ENCODE measurements at places on chromosomes 3 and 15.
A peak's percentile ranks its signal among the peaks of the same experiment; 100 is the strongest.

DNA sequence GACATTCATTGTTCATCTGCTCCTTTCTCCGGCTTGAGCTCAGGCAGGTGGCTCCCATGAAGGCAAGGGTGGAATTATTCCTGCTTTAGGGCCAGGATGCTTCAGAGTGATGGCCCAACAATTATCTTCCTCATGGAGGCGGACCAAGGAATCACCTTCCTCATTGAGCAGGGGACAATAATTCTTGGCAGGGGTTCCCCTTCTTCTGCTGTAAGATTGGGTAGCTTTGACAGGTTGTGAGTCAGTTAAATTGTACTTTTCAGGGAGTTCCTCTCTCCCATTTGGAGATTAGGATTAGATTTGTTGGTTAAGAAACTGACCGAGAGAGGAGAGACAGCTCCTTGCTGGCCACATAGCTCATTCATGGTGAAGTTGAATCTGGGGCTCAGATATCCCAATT lies 31.4 kb upstream of the CD47 start:
- peaks cover 5% of the 10 kb centered on the region for H3K36me3 ChIP-seq
- no peak overlapping the region for H3K4me3 ChIP-seq
- no peak for DNase-seq

- peaks cover 30% of the 10 kb centered on the region for H3K36me3 ChIP-seq
- no peak overlapping the region for H3K4me3 ChIP-seq
- DNase-seq = peak; percentile 84
- H3K4me1 ChIP-seq = peaks cover 30% of the 10 kb centered on the region
- no peak overlapping the region for H3K27ac ChIP-seq
- peaks cover 57% of the 10 kb centered on the region for H3K27me3 ChIP-seq
Measured at GRCh38 chr15:70512772-70513362, 250.5 kb downstream of the UACA start.

DNA sequence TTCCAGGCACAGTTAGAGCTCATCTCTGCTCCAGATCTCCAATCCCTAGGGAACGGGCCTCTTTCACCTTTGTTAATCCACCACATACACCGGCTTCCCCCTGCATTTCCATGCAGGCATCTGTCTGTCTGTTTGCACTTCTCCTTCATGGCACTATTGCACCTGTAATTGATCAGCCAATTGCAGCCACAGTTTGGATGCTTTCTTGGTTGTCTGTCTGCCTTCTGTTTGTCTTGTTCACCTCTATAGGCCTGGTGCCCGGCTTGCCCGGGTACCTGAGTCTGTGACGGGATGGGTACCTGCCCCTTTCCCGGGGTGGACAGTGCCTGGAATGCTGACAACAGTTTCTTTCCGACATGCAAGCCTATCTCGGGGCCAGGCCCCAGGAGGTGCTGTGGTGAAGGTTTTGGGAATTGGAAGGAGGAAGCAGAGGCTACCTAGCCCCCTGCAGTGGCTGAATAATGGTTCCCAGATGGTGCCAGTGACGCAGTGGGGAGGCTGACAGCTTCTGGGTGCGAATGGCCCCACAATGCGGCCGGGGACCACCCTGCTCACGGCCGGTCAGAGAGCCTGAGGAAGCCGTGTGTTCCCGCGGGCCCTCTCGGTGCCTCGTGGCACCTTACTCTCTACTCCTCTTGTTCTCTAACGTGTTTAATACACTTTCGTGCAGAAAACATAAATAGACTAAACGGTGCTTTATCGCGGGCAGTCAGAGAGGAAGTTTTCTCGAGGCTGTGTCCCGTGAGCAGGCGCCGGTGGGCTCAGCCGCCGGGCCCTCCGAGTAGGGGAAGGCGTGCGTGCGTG lies 31.3 kb upstream of the RAB6B start:
- H3K36me3 ChIP-seq = no peaks in the 10 kb centered on the region
- H3K4me1 ChIP-seq = peaks cover 8% of the 10 kb centered on the region

GRCh38 chr3:65893631-65894030 lies 145.1 kb downstream of the MAGI1 start:
- no peak for DNase-seq
- H3K27ac ChIP-seq = no peak overlapping the region
- no peak overlapping the region for H3K4me3 ChIP-seq
- H3K4me1 ChIP-seq = no peaks in the 10 kb centered on the region
- no peaks in the 10 kb centered on the region for H3K36me3 ChIP-seq
